ENCODE measurements at places on chromosomes 16 and 17.

GRCh38 chr16:88308441-88309173 lies 74.2 kb upstream of the ZNF469 start:
- DNase-seq = no peak

- no peak for DNase-seq
These were observed 14.0 kb upstream of the KRT222 start for GRCh38 chr17:40678902-40679522.

GRCh38 chr16:57906382-57907316 lies 64.3 kb downstream of the CNGB1 start:
- no peak for DNase-seq

DNA sequence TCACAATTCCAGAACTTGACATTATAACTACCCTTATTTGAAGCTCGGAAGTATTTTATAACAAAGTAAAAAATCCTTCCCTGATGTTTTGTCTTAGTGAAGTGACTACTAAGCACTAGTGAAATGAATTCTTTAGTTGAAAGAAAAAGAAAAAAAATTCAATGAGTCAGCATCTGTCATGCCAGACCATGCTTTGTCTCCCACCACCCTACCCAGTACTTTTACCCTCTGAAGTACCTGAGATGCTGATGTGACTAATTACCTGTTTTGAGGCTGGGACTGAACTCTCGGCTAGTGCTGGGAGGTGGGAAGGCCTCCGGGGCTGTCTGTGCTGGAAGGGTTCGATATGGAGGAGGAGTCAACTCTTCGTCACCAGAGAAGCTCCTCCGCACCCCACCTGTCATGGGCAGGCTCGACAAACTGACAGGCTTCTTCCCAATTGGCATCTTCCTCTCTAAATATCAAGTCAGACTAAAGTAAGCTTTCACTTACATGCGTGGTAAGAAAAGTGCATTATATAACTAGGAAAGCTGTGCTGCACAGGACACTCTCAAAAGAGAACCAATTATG lies 19.6 kb downstream of the NME2 start:
- no peak for DNase-seq

DNA sequence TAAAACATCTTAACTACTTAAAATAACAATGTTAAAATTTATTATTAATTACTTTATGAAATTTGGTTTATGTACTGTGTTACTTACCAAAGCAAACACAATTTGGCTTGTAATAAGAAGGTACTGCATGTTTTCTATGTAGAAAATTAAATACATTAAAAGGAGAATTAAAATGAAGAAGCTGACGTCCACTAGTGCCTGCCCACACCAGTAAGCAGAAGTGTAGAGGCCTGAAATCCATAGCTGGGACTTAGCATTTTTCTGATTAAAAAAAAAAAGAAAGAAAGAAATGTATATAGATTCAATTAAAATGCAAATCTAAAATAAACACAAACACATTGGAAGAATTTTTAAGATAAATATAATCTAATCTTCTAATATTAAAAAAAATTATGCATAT lies 35.8 kb upstream of the ABCA9 start:
- DNase-seq = no peak

DNA sequence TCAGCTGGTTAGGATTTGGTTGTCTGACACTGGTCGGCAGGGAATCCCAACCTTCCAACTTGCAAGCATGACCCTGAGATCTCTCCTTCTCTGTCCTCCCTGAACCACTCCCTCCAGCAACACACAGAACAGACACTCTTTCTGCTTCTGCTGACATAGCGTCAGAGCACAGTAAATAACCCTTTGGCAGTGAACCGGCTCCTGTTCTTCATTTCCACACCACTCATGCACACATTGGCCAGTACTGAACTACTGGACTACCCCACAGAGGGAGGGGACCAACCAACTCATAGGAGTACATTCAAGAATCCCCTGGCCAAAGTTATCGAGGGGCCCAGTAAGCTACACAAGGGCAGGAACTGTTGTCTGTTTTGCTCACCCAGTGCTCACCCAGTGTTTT lies 138.2 kb downstream of the ZNF423 start:
- no peak for DNase-seq

GRCh38 chr17:77512062-77512946 lies 371.5 kb downstream of the SEC14L1 start:
- no peak for DNase-seq

DNA sequence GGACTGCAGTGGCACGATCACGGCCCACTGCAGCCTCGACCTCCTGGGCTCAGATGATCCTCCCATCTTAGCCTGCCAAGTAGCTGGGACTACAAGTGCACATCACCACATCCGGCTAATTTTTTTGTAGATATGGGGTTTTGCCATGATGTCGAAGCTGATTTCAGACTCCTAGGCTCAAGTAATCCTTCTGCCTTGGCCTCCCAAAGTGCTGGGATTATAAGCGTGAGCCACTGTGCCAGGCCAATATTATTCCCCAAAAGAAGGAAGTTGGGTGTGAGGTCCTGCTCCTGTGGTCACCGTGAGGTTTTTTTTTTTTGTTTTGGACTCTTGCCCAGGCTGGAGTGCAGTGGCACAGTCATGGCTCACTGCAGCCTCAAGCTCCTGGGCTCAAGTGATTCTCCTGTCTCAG lies 1.5 kb downstream of the AMZ2 start:
- no peak for DNase-seq

GRCh38 chr16:49639739-49640431 lies 216.0 kb downstream of the ZNF423 start:
- no peak for DNase-seq

- DNase-seq = no peak
These were observed 4.2 kb upstream of the KRTAP4-5 start for GRCh38 chr17:41153856-41154255.

DNA sequence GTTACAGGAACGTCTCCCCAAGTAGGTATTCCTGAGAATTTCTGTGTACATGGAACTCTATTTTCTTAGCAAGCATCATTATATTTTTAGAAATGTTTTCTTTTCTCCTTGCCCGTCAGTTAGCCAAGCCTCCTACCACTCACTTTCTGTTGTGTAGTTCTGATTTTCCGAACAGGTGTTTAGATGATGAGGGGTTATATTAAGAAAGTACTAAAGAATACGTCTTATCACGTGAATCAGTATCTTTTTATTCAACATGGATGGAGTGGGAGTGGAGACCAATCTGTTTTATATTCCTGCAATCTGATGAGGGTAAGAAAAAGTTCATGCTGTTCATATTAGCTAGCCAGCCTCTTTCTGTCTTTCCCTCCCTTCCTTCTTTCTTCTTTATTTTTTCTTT lies 29.4 kb downstream of the MSI2 start:
- DNase-seq = no peak

- DNase-seq = no peak
These were observed 120.3 kb downstream of the ANKRD11 start for GRCh38 chr16:89370081-89370511.

GRCh38 chr16:27240948-27241531 lies 27.5 kb downstream of the NSMCE1 start:
- DNase-seq = no peak

DNA sequence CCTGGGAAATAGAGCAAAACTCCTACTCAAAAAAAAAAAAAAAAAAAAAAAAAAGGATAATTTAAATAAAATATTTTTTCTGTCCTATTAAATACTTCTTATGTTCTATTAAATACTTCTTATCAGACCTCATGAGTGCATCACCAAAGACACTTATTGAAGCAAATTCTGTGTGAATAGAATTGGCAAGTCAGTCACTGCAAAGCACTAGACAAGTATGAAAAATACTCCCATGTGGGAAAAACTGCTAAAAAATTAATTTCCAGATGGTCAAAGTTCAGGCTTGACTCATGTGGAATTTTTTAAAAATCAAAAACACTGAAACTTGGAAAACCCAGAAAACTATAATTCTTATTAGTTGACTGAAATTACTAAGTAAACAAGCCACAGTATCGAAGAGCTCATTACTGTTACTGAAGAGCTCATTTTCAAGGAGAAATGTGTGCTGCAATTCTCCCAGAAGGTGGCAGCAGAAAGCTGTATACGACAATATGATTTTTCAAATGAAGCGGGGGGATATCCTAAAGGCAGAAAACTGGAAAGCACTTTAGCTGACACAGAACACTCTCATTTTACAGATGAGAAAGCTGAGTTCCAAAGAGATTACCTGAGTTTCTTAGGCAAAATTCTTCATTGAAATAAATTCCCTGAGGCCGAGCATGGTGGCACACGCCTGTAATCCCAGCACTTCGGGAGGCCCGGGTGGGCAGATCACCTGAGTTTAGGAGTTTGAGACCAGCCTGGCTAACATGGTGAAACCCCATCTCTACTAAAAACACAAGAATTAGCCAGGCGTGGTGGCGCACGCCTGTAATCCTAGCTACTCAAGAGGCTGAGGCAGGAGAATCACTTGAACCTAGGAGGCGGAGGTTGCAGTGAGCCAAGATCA lies 15.9 kb upstream of the FBXO47 start:
- DNase-seq = peak; percentile 38

DNA sequence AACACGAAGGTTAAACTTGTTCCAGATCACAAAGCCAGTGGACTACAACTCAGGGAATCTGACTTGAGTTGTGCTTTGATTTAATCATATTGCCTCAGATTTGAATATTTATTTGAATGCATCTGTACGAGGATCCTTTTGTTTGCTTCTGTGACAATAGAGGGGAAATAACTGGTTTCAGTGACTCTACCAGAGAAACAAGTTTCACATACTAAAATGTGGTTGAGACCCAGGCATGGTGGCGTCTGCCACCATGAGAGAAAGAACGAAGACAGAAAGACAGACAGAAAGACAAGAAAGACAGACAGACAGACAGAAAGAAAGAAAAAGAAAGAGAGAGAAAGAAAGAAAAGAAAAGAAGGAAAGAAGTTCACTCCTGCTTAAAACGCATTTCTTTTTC lies 24.0 kb downstream of the YWHAE start:
- no peak for DNase-seq

DNA sequence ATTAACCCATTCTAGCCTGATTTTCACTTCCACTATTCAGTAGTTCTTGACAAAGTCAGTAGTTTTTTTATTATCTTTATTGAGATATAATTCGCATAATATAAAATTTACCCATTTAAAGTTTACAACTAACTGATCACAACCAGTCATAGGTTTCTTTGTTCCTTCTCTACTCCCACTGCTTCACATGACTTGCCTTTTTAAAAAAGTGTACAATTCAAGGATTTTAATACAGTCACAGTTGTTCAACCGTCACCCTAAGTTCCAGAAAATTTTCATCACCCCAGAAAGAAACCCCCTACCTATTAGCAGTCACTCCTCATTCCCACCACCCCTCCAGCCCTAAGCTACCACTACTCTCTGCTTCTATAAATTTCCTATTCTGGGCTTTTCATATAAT lies 162.5 kb downstream of the TRIM37 start:
- DNase-seq = no peak

GRCh38 chr17:31967648-31968047 lies 30.8 kb downstream of the SUZ12 start:
- no peak for DNase-seq

GRCh38 chr17:64130559-64131001 lies 636 bp upstream of the ERN1 start:
- DNase-seq = no peak

DNA sequence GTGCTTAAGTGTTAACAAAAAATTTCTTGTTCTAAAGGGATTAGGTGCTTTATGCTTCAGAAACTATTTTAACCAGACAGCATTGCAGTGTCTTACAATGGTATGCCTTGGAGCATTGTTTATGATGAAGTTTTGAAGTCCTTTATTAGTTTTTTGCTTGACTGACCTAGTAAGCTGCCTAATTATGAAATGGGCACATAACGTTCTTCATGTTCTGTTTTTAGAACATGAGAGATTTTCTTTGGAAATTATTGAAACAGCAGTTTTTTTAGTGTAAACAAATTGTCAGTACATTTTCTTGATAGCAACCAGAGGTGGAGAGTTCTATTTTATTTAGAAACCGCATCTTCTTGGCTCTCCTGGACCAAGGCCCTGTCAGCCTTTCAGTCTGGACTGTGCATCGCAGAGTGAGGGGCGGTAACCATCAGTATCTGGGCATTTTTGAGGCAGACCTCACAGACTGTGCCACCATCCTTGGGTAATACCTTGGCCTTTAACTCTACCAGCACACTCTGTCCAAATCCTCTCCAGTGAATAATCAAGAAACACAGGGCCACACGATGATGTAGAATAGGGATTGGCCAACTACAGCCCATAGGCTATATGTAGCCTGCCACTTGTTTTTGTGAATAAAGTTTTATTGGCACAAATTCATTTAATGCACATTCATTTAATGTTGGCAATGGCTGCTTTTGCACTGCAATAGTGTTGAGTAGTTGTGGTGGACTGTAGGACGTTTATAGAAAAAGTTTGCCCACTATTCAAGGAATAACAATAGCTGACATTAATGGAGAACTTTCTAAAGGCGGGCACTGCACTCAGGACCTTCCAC lies 81.1 kb downstream of the VPS35L start:
- no peak for DNase-seq

- DNase-seq = no peak
These were observed 4.1 kb downstream of the LPCAT2 start for GRCh38 chr16:55512941-55513340.

GRCh38 chr16:23869052-23869451 lies 33.3 kb downstream of the PRKCB start:
- no peak for DNase-seq

- DNase-seq = no peak
These were observed 9.0 kb downstream of the RAB11FIP4 start for GRCh38 chr17:31400481-31400950.

DNA sequence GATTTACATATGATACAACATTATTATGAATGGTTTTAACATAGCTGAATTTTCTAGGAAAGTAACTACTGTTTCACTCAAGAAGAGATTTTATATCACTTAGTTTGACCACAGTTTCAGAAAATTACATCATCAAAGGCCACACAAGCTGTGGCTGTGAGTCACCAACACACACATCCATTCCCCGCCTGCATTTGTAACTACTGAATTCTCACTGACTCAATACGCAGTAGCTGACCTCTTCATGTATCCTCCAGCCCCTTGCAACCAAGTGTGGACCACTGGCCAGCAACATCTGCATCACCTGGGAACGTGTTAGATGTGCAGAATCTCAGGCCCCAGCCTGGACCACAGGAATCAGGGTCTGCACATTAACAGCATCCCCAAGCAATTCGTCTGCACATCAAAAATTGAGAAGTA lies 197.6 kb downstream of the XYLT1 start:
- DNase-seq = no peak
